Activated naive CD4-positive, alpha-beta T cell (primary cell): ENCODE measurements at places on chromosomes 3 and 15.

GRCh38 chr15:38696109-38696727 is 131.6 kb upstream of the RASGRP1 start:
- DNase-seq, result peak; percentile 26

DNA sequence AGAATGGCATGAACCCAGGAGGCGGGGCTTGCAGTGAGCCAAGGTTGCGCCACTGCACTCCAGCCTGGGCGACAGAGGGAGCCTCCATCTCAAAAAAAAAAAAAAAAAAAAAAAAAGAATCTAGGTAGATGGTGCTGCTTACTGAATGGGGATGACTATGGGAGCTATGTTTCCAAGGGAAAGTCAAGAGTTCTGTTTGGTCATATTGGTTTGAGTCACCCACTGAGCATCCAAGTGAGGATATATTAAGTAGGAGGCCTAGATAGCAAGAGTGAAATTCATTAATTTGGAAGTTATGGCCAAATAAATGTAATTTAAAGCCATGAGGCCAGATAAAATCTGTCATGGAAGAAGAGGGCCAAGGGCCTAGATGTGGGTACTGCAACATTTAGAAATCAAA is 9.0 kb upstream of the UACA start:
- no peak for DNase-seq

- no peak for DNase-seq
These were observed 120.2 kb upstream of the IGSF10 start for GRCh38 chr3:151581035-151581434.

- DNase-seq, result no peak
These were observed 72.6 kb downstream of the NPTN start for GRCh38 chr15:73560501-73561117.

DNA sequence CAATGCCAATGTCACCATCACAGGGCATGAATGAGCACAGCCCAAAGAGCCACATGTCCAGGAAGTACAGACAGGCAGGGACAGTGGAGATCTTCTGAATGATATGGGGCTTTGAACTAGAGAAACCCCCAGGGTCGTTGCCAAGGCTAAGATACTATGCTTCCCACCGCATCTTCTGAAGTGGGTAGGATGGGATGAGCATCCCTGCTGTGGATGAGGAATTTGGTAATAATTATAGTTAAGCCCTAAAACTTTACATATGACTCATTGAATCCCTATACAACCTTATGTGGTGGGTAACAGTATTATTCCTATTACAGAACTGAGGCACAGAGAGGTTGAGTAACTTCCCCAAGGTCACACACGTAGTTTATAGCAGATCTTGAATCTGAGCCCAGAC is 44.2 kb downstream of the WNT5A start:
- no peak for DNase-seq

- no peak for DNase-seq
These were observed 88.8 kb upstream of the TSEN2 start for GRCh38 chr3:12395349-12396012.

- DNase-seq, result no peak
These were observed 20.6 kb downstream of the FOXP1 start for GRCh38 chr3:71562938-71563337.

- DNase-seq, result no peak
These were observed 4.3 kb downstream of the CSRNP1 start for GRCh38 chr3:39149059-39149455.

GRCh38 chr15:85534031-85534430 is 153.6 kb downstream of the AKAP13 start:
- no peak for DNase-seq

DNA sequence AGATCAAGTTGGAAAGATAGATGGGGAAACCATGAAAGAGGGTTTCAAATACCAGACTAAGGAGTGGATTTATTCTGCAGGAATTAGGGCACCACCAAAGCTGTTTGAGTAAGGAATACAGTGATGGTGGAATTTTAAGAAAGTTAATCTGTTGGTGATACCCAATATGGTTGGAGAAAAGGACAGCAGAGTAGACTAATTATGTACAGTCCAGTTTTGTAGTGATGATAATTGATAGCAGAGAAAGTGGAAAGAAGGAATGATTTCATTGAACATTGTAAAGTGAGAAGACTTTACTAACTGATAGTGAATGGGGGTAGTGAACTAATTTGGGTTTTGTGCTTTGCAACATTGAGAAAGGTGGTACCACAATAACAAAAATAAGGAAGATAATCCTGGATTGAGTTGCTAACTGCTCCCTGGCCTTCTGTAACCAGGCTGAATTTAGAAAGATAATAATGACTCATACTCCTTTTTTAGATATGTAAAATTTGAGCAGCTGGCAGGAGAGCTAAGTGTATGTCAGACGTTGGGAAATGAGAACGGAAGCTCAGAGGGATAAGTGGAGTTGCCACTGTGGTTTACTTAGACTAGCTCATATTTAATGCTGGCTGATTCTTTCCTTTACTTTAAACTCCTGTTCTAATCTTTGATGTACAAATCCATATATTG is 16.9 kb downstream of the TCAIM start:
- DNase-seq, result no peak

DNA sequence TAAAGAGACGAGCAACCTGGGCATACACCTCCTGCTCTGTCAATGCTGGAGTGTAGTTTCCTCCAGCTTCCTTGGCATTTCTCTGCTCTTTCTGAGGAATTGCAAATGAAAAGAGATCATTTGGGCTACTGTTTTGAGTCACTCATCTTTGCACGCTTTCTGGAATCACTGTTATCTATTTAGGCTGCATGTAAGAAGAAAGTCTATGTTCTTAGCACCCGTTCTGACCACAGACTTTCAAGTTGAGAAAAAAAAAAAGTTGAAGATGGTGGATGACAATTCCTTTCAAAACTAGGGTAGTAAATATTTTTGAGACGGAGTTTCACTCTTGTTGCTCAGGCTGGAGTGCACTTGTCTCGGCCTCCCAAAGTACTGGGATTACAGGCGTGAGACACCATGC is 41.3 kb downstream of the SIN3A start:
- DNase-seq, result no peak

GRCh38 chr3:124413989-124414598 is 316.2 kb upstream of the UMPS start:
- no peak for DNase-seq

GRCh38 chr15:48851956-48852355 is 26.0 kb upstream of the EID1 start:
- DNase-seq, result no peak
